AG20443 (cell line): ENCODE measurements at places on chromosomes 16 and 17.

GRCh38 chr17:21299981-21300600, 15.6 kb downstream of the MAP2K3 start:
- no peak for DNase-seq

GRCh38 chr17:15981208-15981607, 18.3 kb downstream of the ZSWIM7 start:
- DNase-seq: no peak

GRCh38 chr16:85328676-85329058, 216.4 kb upstream of the CIBAR2 start:
- DNase-seq: no peak

GRCh38 chr17:1645207-1646171, at the start of gene SCARF1:
SCARF1 (minus strand) TSS chr17:1645732; CDS start chr17:1645697, 35 bp downstream.
- no peak for DNase-seq
